ENCODE measurements at places on chromosomes 12 and 14.

DNA sequence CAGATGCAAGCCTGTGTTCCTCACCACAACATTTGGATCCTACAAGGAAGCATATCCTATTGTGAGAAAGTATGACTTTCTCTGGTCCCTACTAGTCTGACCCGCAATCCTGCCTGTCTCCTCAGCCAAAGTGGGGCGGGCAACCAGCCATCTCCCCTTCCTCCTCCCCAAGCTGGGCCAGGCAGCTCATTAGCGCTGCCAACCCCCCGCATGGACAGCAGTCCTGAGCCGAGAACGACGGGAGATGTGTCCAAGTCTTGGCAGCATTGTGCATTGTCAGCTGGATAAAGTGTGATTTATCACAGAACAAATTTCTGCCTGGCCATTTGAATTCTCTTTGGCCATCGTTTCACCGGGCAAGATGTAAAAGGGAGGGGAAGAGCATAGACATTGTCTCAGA is 139.4 kb downstream of the SLC15A4 start:
- peak; percentile 76 for DNase-seq

DNA sequence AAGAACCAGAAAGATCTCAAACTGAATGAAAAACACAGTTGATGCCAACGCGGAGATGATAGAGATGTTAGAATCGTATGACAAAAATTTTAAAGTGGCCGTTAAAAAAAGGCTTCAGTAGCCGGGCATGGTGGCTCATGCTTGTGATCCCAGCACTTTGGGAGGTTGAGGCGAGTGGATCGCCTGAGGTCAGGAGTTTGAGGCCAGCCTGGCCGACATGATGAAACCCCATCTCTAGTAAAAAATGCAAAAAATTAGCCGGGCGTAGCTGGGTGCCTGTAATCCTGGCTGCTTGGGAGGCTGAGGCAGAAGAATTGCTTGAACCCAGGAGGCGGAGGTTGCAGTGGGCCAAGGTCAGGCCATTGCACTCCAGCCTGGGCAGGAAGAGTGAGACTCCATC is 5.4 kb upstream of the ACVRL1 start:
- no peak for DNase-seq

DNA sequence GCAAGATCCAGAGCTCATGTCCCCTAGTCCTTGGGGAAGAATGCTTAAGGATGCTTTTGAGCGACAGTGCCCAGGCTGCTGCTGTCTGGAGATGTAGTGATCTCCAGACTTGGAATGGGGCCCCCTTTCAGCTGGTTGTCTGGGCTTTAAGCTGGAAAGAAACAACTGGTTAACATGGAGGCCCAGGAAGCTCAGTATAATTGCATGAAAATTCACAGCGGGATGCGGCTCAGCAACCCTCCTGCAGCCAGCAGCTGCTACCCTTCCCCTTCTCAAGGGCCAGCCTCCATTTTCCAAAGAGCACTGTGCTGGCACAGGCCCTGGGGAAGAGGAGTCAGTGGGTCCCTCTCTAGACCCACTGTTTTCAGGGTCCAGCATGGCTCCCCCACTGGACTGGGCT is 26.3 kb downstream of the RAB35 start:
- no peak for DNase-seq

- no peak for DNase-seq
Observed at GRCh38 chr12:58841058-58841798, 79.1 kb downstream of the LRIG3 start.

DNA sequence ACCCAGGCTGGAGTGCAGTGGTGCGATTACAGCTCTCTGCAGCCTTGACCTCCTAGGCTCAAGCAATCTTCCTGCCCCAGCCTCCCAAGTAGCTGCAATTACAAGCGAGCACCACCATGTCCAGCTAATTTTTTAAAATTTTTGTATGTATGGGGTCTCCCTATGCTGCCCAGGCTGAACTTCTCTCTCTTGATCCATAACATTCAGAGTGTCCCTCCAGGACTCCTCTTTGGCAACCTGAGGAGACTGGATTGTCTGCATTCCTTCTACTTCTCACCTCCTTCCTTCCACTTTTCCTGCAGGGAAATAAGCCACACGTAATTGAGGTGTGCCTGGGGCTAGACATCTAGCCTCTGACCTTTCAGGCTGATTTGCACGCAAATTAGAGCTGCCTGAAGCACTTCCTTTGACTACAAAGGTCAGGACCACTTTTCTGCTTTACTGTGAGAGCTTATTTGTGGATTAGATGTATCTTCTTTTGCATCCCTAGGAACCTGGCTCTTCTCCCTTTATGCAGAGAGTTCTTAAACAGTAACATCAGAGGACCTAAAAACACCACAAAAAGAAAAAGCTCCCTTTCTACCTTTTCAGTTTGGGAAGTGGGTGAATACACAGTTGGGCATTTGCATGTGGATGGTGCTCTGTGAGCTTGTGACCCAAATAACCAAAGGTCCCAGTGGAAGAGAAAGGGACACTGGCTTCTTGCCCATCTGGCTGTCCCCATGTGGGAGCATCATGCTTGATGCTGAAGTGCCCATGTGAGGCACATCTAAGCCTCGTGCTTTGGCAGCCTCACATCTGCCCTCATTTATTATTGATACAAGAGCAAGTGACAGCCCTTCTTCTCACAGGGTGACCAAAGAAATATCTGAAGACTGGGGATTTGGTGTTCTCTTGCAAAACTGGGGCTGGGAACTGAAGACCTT is 33.5 kb downstream of the PYGL start:
- no peak for DNase-seq

DNA sequence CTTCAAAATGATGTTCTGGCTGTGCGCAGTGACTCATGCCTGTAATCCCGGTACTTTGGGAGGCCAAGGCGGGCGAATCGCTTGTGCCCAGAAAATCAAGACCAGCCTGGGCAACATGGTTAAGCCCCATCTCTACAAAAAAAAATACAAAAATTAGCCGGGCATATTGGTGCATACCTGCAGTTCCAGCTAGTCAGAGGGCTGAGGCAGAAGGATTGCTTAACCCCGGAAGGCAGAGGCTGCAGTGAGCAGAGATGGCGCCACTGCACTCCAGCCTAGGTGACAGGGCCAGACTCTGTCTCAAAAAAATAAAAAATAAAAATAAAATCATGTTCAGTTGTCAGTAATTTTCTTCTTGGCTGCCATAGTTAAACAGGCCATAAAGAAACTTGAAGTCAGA is 245.9 kb upstream of the USP15 start:
- DNase-seq, result no peak

DNA sequence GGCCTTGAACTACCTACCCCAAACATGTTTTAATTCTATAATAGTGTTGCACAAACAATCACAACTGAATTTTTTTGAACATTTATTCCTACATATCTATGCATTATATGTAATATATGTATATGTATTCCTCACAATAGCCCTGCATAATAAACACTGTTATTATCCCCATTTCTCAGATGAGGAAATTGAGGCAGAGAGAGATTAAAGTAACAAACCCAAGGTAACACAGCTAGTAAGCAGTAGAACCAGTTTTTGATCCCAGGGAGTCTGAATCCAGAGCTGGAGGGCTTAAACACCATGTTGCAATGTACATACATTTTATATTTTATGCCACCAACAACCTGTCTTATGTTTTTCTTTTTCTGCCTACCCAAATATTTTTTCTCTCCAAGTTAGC is 26.5 kb upstream of the BMP4 start:
- no peak for DNase-seq

- no peak for DNase-seq
Observed at GRCh38 chr12:64105026-64105425, 117.1 kb downstream of the KICS2 start.

DNA sequence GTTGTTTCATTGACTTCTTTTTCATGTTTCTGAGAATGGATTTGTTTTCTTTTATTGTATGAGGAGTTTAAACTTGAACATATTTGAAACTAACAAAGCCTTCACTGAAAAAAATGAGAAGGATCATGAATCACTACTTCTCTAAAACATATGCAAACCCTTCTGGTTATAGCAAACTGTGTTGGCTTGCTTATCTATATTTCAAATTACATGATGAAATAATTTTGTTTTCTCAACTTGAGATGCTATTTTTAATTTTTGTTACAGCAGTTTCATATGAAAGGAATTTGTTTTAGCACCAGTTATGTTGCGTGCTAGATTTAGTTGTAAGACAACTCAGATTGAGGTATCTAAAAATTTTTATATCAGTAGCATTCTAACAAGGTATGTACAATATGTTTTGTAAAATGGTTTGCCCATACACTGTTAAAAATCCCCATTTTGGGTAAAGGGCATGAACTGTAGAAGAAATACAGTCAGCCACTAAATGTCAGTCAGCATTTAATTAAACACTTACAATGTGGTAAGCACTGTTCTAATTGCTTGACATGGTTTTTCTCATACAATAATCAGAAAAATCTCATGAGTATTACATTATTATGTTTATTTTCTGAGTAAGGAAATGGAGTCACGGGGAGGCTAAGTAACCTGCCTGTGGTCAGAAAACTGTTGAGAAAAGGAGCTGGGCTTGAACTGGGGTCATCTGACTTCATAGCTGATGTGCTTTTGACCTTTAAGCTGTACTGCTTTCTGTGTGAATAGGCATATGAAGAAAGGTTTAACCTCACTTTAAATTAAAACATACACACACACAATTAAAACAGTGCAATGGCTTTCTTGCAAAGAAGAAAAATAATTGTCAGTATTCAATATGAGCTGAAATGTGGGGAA is 105.7 kb downstream of the PLEKHA5 start:
- DNase-seq, result no peak

- no peak for DNase-seq
Observed at GRCh38 chr12:15581006-15581405, 208.2 kb downstream of the EPS8 start.

GRCh38 chr12:78797196-78797931 is 67.2 kb upstream of the SYT1 start:
- DNase-seq, result no peak

DNA sequence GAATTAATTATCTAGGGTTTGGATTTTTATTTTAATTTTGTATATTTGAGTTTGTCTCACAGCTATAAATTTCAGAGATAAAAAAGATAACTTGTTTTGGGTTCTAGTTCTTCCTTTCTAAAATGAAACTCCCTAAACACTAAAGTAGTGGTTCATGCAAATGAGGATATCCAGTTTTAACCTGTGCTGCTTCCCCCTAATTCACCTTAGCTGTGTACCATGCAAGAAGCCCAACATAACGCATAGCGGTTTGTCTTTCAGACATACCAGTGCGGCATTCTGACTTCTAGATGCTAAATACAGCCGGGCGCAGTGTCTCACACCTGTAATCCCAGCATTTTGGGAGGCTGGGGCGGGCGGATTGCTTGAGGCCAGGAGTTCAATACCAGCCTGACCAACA is 288.6 kb upstream of the NPAS3 start:
- no peak for DNase-seq

GRCh38 chr12:26700430-26700829 is 132.6 kb downstream of the ITPR2 start:
- no peak for DNase-seq

GRCh38 chr12:19095756-19096480 is 33.6 kb upstream of the PLEKHA5 start:
- DNase-seq, result no peak

All from spinal cord (tissue), 10 donors.